ENCODE measurements at places on chromosomes 11 and 22.

DNA sequence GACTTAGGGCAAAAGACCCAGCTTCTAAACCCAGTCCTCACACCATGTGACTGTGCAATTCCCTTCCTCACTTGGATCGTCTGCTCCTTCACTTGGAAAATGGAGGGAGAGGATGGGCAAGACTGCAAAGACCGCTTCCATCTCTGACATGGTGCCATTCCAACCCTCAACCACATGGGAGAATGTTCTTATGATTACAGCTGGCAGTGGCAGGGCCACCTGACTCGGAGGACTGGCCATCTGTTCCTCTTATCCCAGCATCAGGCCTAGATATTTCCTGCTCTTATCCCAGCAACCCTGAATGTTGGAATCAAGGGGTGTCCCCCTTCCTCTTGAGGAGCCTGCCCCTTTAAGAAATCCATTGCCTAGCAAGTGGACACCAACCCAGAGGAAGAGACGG lies 15.4 kb downstream of the DSCAML1 start:
- no peak for DNase-seq

DNA sequence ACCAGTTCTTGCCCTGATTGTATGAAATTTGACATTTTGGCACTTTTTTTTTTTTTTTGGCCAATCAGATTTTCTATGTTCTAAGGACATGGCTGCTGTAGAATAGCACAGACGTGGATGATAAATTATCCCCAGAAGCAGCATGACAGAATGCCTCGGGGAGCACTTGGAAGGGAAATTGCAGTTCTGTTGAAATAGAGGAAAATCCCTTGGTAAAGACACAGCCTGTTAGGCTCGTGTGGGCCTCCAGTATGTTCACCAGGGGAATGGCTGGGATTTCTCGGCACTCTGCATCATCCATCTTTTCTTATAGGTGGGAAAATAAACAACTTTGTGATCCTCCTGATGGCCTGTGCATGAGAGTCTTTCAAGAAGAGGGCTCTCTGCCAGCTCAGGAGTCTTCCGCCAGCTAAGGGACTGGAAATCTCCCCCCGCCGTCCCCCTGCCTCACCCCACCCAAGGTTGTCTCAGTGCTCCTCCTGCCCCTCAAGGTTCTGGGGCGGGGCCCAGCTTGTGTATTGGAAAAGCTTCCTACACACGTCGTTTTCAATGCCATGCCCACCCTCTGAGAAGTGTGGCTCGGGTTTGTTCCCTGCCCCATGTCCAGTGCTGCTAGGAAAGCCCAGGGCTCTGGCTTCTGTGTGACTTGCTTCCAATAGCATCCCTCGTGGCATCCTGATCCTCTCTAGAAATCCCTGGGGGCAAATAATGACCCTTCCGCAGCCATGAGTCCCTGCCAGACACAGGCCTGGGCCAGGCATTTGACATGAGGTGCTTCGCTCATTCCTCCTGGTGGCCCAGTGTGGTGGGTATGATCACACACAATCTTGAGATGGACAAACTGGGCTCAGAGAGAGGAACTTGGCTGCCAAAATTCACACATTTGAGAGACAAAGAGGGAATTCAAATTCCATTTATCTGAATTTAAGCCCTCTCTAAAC lies 70.6 kb upstream of the ATXN10 start:
- no peak for DNase-seq

DNA sequence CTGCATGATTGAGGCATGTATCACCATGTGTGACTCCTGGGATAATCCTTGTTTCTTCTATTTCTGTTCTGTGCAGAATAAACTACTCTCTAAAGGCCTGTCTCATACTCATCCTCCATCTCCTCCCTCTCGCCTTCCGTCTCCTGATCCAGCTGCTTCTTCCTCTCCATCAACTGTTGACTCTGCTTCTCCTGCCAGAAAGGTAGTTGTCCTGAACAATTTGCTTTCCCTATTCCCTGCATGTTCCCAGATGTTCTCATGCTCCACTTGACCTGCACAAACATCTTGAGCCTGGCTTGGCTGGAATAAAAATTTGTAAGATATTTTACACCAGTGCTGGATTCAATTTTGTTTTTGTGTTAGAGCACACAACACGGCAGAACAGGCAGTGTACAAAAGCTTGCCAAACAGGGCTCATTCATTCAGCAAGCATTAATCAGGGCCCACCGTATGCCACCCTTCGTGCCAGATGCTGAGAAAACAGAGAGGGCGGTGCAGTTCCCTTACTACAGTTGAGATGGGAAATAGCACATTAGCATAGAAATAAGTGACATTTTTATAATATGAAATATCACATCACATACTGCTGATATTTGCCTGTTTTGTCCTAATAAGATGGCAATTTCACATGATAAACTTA lies 133.3 kb upstream of the PARVA start:
- no peak for DNase-seq

DNA sequence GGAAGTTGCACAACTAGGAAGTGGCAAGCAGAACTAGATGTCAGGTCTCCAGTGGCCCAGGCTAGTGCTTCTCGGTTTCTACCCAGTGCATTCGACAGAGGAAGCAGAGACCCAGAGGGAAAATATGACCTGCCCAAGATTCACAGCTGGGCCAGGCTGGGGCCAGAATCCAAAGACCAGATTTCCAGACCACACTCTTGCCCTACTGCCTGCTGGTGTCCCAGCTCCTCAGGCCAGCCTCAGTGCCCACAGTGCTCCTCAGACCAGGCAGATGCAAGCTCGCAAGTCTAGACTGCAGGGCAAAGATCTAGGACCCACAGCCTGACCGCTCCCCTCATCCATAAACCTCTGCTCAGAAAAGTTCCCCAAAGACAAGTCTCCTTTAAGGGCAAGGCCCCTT lies 262.6 kb downstream of the BUD13 start:
- DNase-seq = no peak

DNA sequence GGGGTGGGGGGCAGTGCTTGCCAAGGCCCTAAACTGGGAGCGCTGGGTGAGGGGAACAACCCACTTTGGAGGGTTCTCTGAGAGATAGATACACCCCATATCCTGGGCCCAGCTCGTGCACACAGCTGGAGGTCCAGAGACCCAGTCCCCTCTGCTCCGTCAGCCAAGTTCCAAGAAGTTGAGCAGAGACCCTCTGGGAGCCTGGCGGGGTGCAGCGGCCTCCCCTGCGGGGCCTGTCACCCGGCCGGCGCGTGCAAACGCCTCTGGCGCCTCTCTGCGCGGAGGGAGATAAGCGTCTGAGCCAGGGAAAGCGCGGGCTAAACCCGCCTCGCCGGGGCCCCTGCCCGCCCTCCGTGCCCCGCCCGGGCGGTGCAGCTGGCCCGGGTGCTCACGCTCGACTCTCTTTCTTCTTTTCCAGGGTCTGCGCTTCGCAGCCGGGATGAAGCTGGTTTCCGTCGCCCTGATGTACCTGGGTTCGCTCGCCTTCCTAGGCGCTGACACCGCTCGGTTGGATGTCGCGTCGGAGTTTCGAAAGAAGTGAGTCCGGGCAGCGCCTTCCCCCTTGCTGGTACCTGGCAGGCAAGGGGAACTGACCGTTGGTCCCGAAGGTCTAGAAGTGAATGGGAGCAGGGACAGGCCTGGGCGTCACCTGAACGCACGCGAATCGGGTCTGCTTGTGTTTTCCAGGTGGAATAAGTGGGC lies 540 bp downstream of the ADM start:
- peak; percentile 77 for DNase-seq

DNA sequence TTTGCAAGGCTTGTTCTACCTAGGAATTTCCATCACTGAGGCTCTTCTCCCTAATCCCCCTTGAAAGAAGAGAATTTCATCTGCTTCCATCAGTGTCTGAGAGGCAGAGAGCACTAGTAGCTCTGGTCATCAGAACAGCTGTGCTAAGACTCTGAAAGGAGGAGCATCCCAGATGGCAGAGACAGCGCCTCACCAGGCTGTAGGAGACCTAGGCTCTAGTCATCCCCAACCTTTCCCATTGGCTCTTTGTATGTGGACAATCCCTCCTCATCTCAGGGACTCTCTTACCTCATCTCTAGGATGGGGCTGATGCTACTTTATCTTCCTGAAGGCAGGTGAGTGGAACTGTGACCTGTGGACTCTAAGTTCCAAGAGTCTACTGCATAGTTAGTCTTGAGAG lies 8.8 kb upstream of the OR9I1 start:
- no peak for DNase-seq

DNA sequence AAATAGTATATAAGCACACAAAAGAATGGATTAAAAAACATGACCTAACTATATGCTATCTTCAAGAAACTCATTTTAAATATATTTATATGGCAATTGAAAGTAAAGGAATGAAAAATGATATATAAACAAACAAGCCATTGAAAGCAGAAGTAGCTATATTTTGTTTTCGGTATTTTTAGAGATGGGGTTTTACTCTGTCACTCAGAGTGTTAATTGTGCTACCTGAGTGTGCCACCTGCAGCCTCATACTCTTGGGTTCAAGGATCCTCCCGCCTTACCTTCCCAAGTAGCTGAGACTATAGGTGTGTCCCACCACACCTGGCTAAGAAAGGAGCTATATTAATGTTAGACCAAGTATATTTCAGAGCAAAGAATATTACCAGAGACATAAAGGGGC lies 624.1 kb downstream of the BUD13 start:
- no peak for DNase-seq

DNA sequence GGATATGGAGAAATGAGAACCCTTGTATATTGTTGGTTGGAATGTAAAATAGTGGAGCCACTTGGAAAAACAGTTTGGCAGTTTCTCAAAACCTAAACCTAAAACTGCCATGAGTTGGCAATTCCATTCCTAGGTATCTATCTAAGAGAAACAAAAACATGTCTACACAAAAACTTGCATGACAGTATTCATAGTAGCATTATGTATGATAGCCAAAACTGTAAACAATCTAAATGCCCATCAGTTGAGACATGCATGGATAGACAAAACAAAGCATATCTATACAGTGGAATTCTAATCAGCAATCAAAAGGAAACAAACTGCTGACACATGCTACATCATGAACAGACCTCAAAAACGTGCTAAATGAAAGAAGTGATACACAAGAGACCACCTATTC lies 34.9 kb downstream of the TRAF6 start:
- DNase-seq = no peak

DNA sequence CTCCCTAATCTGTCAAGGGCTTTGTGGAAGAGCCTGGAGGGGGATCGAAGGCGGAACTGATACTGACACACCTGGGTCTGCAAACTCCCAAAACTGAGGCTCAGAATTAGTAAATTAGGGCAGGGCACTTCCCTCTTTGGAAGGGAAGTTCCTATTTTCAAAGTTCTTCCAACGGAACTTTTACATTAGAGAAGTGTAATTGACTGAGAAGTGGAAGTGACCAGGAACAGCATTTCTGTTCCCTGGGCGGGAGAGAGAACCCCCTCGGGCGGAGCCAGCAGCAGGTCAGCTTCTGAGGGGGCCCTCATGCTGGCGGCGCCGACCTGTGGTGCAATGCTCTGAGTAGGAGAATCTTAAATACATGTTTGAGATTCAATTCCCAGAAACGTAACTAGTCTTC lies 1.1 kb upstream of the CBL start:
- no peak for DNase-seq

DNA sequence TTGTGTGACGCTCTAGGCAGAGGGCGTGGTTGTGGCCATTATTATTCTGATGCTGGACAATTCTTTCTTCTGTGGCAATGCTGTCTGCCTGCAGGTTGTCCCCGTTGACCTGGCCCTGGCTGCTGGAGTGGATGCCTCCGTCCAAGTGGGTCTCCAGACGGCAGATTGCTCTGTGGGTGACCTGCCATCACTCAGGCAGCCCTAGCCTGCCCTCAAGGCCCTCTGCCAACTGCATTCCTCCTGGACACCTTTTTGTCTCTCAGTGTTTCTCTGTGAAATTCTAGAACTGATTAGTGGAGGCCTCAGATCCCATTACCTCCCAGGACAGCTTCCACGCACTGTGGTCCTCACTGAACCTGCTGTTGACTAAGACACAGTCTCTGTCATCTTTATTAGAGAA lies 86.7 kb downstream of the TBC1D22A start:
- no peak for DNase-seq

DNA sequence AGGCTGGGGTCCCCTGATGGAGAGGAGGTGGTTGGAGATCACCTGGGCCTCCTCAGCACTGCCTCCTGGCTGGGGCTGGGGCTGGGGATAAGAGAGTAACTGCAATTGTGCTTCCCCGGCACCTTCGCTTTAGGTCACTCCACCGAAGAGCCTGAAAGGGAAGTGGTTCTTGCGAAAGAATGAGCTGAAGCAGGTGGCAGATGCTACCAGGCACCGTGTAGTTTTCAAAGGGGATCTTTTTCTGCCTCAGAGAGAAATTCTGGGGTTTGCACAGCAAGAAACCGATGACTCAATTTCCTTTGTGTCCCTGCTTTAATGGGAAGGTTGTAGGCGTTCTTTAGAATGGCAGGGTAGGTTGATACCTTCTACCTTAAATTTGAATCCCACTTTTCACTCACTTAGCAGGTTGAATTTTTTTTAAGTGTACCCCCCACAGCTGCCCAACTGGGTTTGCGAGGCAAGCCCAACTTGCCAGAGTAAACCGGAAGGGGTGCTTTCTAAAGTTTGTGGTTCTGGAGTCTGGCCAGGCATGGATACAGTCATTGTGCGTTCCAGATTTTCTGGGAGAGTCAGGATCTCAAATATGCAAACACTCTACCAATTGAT lies 5.3 kb downstream of the CD44 start:
- DNase-seq = no peak

DNA sequence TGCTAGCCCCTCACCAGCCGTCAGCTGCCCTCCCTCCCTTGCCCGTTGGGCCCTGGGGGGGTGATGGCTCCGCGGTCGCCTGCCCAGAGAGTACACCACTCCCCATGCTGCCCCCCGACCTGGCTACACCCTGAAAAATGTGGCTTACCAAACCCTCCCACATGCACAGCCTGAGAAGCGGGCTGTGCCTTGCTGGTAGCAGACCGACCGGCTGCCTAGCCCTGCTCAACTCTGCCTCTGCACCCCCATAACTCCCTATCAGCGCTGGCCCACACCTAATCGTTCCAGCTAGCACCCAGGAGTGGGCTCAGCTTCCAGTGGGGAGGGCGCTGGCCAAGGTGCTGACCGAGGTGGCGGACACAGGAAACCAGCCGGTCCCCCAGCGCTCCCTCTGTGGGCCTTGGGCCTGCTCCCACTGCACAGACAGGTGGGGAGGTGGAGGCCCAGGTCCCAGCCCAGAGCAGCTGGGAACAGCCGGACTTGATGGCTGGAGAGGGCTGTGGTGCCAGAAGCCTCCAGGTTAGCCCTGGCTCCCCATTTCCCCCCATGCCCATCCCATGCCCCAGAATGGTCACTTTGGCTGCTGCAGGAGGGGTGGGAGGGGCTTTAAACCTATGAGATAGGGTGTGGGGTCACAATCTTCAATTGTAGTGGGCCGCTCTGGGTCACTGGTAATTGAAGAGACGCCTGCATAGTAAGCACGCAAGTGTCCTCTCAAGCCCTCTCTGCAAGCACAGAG lies 32.1 kb upstream of the PRODH start:
- DNase-seq = no peak

- no peak for DNase-seq
Measured at GRCh38 chr11:47154616-47155570, 21.8 kb downstream of the ARFGAP2 start.

- DNase-seq = no peak
Measured at GRCh38 chr11:129204150-129204838, 12.2 kb upstream of the ARHGAP32 start.
